ENCODE measurements at places on chromosomes 7 and 10.
A peak's percentile ranks its signal among the peaks of the same experiment; 100 is the strongest.

GRCh38 chr10:47031211-47031900 lies 120.1 kb downstream of the PTPN20 start:
- peak; percentile 8 for DNase-seq

DNA sequence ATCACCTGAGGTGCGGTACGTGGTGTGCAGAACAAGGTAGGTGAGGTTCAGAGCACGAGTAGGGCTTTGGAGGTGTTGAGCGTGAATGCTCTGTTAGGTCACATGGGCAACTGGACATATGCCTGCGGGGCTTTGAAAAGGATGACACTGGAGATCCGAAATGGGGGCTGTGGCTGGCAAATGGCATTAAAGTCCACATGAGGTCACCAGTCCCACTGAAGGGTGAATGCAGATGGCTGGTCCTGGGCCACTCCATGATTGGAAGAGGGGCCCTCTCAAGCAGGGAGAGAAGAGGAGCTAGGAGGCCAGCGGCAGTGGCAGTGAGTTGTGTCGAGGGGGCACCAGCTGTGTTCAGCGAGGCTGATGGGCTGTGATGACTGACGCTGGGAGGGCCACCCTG lies 254.9 kb upstream of the SHH start:
- DNase-seq: no peak

GRCh38 chr10:60148266-60148840 lies 241.3 kb downstream of the ANK3 start:
- DNase-seq: peak; percentile 60

- DNase-seq: no peak
These were observed 6.7 kb downstream of the CEP55 start for GRCh38 chr10:93503075-93503474.

DNA sequence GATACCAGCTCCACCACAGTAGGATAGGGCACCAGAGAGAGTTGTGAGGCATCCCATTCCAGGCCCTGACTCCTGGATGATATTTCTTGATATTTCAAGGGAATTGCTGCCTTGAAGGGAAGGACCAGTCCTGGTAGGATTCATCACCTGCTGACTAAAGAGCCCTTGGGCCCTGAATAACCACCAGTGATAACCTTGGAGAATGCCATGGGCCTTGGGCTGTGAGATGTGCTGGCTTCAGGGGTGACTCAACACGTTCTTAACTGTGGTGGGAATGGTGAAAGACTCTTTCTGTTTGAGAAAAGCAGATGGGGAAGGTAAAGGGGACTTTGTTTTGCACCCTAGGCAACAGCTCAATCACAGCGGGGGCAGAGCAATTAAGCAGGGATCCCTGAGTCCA lies 21.4 kb upstream of the ASZ1 start:
- DNase-seq: no peak

- no peak for DNase-seq
These were observed 100.1 kb downstream of the FOXL3 start for GRCh38 chr7:389911-390601.

- DNase-seq: peak; percentile 25
These were observed 39.1 kb downstream of the CDK6 start for GRCh38 chr7:92797284-92797683.

- peak; percentile 61 for DNase-seq
These were observed 117.8 kb downstream of the GFRA1 start for GRCh38 chr10:116155191-116155590.

DNA sequence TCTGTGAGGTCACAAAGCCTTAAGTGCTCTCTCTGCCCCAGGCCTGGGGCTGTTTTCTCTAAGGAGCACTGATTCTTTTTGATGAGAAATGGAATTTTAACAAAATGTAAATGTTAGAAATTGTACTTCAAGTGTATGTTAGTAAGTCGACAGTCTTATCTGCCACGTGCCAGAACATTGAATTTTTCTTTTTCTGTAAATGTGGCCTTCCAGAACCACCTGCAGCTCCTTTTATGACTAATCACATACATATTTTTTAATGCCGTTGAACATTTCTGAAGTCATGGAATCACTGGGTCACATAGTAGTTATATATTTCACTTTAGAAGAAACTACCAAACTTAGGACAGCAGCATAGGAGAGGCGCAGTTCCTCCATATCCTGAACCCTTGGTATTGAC lies 38.0 kb downstream of the UBE3C start:
- DNase-seq: no peak

Measured in cerebellar cortex (tissue), 1 donor.